ENCODE measurements at places on chromosomes 2 and 18.

- DNase-seq = no peak
These were observed 667 bp downstream of the REEP1 start for GRCh38 chr2:86336675-86337243.

- no peak for DNase-seq
These were observed 164.6 kb downstream of the CAMKMT start for GRCh38 chr2:44526352-44526751.

DNA sequence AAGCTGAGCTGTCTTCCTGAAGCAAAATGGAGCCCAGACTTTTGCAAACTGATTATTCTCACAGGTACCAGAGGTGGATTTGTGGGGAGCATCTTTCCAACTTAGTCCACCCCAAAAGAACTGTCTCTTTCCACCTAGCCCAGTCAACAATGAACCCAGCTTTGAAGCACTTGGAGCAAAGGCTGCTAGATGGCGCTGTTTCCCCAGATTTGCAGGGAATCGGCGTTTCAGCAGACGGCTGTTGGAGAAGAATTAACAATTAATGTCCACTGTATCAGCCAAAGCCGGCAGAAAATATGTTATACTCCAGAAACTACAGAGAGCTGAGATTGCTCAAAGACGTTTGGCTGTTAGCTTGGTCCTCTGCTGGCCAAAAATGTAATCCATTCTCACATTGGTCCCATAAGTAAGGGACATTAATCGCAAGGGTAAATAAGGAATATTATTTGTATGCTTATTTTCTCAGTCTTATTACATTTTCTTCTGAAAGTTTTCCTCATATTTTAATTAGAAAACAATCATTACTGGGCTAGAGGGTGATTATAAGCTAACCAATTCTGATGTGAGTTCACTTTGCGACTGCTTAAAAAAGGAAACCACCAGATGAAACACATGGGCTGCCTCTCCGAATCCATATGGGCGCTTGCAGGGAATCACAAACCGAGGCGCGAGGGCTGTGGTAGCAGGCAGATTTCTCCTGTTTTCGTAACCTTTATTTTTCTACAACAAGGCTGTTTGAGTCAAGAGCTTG is 423.8 kb upstream of the MEX3C start:
- no peak for DNase-seq

DNA sequence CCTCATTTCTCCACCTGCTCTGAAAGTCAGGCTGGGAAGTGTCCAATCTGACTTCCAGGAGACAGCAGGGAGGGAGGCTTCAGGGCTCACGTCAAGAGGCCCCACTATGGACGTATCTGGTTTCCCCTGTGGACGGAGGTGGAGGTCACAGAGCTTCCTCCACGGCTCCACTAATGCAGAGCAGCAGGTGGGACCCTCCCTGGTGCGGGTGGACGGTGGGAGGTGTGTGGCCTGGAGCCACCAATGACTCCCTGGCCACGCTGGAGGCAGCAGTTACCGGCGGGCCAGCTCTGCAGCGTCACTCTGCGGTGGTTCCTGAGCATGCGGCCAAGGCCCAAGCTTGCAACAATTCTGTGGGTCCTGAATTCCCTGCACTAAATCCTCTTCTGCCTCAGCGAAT is 9.0 kb downstream of the CRACDL start:
- DNase-seq = no peak

DNA sequence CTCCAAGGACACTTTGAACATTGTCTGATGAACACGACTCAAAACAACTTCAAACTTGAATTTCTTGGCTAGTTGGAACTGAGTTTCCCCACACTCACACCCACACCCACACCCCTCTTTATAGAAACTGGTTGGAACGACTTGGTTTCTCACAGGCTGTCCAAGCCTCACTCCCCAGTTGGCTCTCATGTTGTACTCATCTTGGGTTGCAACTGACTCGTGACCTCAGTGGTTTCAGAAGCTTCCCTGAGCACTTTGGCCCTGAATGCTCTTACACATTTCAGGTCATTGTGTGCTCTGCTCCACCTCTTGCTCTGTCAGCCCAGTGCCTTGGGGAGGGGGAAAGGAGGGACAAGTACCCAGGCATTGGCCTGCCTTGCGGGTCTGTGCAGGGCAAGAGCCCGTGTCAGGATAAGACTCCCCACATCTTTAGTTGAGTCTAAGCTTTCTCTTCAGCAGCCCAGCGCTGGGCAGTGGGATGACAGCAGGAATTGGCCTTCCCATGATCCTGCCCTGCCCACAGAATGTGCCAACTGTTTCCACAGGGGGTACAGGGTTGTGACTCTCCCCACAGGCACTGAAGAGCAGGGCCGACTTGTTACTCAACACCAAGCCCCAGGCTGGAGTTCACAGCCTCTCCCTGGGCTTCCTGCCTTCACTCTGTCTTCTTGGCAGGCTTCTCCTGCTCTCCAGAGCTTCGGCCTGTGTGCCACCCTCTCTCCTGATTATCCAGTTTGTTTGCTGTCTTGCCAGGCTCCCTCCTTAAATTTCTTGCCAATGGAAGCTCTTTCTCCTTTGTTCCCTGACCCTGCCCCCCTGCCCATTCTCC is 104.6 kb downstream of the RTN4 start:
- peak; percentile 87 for DNase-seq

GRCh38 chr2:85753035-85753524 is 711 bp upstream of the ATOH8 start:
- no peak for DNase-seq

DNA sequence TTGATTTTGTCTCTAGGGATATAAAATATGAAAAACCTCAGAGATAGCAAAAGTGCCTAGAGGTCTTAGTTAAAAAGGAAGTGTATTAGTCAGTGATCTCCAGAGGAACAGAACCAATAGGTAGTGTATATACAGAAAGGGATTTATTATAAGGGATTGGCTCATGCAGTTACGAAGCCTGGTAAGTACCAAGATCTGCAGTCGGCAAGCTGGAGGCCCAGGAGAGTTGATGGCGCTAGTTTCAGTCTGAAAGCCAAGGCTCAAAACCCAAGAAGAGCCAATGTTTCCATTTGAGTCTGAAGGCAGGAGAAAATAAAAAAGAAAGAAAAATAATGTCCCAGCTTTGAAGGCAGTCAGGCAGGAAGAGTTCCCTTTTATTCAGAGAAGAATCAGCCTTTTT is 93.3 kb downstream of the COLEC12 start:
- DNase-seq = no peak

GRCh38 chr2:149568138-149568537 is 19.4 kb downstream of the MMADHC start:
- no peak for DNase-seq

DNA sequence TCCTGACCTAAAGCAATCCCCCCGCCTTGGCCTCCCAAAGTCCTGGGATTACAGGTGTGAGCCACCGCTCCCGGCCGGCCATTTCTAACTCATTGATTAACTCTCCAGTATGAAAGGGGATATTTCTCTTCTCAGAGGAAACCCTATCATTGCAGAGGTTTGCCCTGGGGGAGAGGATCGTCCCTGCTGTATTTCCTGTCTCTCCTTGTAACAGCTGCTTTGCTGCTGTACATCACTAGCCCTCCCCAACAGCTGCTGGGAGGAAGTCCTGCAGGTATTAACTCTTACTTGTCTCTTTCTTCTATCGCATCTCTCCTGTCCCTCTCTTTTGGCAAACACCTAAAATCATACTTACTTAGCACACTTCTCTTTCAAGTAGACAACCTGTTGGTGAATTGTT is 219.0 kb upstream of the DSEL start:
- DNase-seq = no peak

DNA sequence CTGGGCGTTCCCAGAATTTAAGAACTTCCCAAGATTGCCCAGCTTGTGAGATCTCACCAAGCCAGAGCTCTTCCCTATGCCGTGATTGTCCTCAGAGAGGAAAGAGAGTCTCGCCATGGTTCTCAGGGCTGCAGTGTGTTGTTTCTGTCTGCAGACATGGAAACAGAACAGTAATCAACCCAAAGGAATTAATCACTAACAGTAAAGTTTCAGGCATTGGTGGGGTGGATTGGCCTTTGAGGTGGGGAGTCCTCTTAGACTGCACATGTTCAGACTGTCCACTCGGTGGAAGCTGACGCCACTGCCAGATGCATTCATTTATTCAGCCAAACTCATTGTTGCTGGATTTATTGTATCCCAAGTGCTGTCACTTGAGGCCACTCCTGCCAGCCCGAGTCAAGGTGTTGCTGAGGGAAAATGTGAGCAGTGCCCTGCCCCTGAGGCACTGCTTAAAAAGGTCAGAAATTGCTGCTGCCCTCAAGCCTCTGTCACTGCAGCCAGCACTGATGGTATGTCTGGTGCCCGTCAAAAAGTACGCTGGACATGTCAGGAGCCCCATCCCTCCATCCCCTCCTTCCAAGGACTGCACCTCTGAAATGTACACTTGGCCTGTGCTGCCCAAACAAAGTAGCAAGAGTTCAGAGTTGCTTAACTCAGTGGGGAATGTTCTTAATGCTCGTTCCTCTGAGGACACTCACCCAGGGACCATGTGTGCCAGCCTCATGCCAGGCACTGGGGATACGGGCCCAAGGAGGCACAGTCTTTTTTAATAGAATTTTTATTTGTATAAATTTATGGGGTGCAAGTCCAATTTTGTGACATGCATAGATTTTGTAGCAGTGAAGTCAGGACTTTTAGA is 201.0 kb downstream of the GLI2 start:
- DNase-seq = no peak

DNA sequence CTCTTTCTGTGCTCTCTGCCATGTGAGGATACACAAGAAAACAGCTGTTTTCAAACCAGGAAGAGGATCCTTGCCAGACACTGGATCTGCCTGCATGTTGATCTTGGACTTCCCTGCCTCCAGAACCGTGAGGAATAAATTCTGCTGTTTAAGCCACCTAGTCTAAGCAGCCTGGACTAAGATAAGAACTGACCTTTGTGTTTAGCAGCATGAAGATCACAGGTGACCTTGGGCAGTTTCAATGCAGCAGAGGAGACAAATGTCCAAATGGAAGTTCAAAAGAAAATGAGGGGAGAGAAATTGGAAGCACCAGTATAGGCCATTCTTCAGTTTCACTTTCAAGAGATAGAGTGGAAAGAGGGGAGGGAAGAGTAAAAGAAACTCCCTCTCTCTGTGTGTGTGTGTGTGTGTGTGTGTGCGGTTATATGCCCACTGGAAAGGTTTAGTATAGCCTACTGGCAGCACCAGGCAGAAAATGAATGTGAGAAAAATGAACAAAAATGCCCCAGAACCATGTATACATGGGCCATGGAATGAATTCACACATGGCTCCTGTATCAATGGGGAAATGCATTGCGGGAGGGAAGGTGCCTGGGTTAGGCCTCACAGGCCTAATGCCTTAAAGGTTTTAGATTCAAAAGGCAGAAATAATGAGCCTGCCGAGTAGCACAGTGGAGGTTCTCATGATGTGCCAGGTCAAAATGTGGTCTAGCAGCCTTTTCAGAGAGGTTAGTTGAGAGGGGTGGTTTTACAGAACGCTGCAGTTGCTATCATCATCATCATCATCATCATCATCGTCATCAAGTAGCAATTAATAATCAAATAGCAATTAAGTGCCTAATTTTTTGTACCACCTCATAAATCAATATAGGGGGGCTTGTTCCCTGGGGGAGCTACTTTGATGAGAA is 1.1 kb upstream of the CERS6 start:
- DNase-seq = no peak

Data from right atrium auricular region (tissue), 2 donors.